Activated CD4-positive, alpha-beta T cell treated with anti-CD3 and anti-CD28 coated beads for 36 hours (primary cell): ENCODE measurements at places on chromosomes 5 and 9. TPM values are rescaled to one million over a fixed set of nuclear protein-coding genes. Genes with fewer than 3 reads are reported as not detected.
A peak's percentile ranks its signal among the peaks of the same experiment; 100 is the strongest.

- no peak for DNase-seq
These were observed at the start of gene PCDHGB2 for GRCh38 chr5:141359790-141360426. Gene PCDHGB2, plus strand, starts transcription at chr5:141359994. Its CDS starts 142 bp downstream, at chr5:141360136.

The UNC13B gene
- total RNA-seq = 2.7 TPM

The HK3 gene
- total RNA-seq = not detected

- no peak for DNase-seq
These were observed 49.2 kb downstream of the KIAA1958 start for GRCh38 chr9:112535811-112536210.

DNA sequence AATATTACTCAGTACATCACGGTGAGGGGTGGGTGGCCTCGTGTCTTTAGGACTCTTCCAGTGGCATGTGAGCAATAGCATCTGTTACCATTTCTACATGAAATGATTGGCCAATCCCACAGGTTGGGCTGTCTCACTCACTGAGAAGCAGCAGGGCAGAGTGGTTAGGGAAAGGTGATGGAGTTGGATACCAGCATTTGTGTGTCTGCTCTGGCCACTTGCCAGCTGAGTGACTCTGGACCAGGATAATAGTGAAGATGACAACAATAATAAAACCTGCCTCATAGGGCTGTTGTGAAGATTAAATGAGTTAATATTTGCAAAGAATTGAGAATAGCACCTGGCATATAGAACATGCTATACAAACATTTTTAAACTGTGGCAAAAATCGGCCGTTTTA lies 42.0 kb downstream of the IQGAP2 start:
- DNase-seq = no peak

GRCh38 chr5:122870219-122870856 lies 24.9 kb downstream of the SNX24 start:
- no peak for DNase-seq

DNA sequence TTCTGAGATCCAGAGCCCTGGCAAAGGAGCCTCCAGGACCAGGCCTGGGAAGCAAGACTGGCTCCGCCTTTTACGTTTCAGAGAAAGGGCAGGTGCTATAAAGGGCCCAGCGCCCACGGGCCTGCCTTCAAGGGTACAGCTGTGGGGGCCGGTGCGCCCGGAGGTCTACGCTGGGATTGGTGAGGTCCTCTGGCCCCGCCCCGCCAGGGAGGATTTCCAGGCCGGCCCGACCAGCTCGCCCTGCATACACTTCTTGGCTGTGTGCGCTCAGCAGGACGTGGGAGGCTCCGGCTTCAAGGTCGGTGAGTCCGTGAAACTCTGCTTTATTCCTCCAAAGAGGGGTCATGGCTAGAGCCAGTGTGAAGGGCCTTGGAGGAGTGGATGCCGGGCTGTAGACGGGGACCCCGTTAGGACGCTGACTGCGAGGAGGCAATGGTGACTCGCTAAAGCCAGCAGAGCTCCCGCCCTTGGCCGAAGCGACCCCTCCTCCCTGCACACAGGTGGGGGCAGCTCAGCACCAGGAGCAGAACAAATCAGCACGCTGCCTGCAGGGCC lies at the start of gene CKMT2:
Gene CKMT2 (plus strand): TSS at position 243 of the 555 bp plus-strand sequence. CDS start 17,811 bp downstream, outside the sequence.
- DNase-seq = no peak

DNA sequence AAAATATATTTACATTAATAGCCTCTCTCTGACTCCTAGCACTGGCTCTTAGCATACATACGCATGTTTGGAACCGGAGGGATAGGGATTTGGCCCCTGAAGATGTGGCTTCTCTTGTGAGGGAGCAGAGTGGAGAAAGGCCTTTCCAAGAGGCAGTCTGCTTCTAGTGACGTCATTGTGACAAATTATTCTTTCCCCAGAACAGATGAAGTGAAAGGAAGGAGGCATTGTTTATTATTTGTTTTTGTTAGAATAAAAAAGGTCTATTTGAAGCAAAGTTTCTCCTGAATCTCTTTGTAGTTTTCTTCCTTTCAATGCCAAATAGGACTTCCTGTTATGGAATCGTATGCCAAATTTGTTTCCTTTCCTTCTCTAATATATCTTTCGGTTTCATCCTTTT lies 361.6 kb downstream of the ICE1 start:
- DNase-seq = no peak

DNA sequence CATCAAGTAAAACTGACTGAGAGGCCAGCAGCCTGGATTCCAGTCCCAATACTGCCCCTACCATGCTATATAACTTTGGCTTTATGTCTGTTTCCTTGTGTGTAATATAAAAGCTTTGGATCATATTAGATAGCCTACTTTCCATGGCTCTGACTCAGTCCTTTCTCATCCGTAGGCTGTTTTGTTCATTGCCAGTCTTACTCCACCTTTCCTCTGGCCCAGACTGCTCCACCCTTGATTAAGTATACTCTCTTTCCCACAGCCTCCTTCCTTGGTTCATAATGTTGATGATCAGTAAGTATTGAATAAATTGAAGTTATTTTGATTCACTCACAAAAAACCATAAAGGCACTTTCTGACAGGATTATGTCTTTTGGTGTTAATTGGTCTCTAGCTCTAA lies 1.5 kb upstream of the MRPS30 start:
- DNase-seq = no peak

- DNase-seq = no peak
These were observed 31.6 kb upstream of the ADCY2 start for GRCh38 chr5:7364226-7364875.

DNA sequence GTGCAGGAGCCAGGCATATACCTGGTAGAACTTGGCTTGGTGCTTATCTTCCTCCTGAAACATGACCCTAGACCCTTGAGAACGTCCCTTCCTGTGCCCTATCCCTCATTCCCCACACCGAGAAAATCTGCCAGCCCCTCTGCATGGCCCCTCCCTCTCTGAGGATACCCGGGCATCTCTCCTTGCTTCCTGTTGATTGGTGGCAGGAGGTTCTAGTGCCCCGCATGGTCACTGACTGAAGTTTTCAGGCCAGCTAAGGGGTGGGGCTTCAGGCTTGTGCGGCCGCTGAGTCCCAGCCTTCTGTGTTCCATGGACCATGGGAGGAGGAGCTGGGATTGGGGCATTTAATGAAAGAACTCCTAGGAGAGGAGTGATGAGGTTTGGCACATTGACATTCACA lies 22.8 kb downstream of the IGIP start:
- DNase-seq = no peak

DNA sequence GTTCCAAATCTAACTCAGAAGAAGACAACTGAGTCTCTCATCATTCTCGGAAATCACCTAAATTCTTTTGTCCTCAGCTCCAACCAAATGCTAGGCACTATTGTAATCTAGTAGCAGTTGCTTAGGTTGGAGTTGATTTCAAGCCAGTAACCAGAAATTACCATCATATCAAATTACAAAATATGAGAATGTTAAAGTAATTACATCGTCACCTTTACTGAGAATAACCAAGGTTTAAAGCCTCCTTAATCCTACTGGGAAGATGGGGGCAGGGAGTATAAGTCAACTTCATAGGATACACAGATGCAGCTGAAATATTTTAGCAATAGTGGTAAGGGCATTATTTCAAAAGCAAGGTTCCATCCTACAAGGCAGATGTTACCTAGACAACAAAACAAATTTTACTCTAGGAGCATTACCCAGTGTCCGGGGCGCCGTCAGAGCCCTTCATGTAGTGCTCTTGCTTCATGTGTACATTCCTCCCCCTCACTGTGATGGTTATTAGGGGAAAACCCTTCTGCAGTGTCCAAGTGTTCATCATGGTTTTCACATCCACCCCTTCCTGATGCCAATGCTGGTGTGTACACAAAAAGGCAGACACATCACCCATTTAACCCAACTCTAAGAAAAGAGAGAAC lies 19.5 kb downstream of the ERAP1 start:
- DNase-seq = no peak

- DNase-seq = peak; percentile 56
These were observed 97.4 kb upstream of the TRIM32 start for GRCh38 chr9:116589392-116590354.

GRCh38 chr9:36959681-36960574 lies 74.1 kb downstream of the PAX5 start:
- no peak for DNase-seq

- no peak for DNase-seq
These were observed 27.8 kb upstream of the GDNF start for GRCh38 chr5:37867654-37868053.

The CCL27 gene
- 0.23 TPM for total RNA-seq

DNA sequence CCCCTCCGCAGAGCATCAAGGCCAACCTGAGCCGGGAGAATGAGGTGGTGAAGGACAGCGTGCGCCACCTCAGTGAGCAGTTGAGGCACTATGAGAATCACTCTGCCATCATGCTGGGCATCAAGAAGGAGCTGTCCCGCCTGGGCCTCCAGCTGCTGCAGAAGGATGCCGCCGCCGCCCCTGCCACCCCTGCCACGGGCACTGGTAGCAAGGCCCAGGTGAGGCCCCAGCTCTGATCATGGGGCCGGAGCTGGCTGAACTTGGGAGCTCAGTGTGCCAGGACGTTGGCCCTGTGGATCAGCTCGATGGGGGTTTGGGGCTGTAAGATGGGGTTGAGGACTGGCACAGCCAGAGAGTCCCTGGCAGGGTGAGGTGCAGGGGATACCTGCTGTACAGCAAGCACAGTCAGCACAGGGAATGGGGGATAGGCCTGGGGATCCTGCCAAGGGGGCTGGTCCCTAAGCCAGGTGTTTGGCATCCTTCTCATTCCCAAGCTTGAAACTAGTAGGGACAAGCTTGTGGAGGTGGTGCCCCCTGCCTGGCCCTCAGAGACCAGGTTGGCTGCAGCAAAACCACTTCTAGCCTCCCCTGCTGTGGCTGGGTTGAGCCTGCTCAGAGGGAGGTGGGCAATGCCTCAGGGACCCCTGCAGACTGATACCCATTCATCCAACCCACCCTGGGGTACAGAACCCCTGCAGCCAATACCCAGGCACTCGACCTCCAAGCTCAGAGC lies 22.5 kb downstream of the OLFML2A start:
- DNase-seq = no peak

- DNase-seq = peak; percentile 25
These were observed 26.2 kb upstream of the ACOT12 start for GRCh38 chr5:81420039-81420667.
